Activated CD4-positive, alpha-beta T cell treated with anti-CD3 and anti-CD28 coated beads for 36 hours (primary cell): ENCODE measurements at places on chromosomes 5 and 9. TPM values are rescaled to one million over a fixed set of nuclear protein-coding genes. Genes with fewer than 3 reads are reported as not detected.

- DNase-seq = no peak
These were observed 40.6 kb downstream of the EXOC3 start for GRCh38 chr5:483434-484140.

DNA sequence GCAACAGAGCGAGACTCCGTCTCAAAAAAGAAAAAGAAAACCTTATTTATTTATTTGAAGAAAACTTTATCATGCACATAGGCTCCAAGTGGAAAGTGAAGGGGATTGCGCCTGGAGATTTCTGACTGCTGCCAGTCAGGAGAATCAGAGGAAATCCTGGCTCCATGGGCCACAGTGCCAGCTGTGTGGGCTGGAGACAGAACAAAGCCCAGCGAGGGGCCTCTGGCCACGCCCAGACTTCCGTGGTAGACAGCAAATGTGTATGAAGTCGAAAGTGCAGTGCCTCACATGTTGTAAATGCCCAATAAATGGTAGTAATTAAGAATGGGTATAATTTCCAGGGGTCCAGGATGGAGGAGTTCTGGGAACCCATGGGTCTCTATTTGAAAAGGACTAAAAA lies 75.8 kb upstream of the WWC1 start:
- no peak for DNase-seq

DNA sequence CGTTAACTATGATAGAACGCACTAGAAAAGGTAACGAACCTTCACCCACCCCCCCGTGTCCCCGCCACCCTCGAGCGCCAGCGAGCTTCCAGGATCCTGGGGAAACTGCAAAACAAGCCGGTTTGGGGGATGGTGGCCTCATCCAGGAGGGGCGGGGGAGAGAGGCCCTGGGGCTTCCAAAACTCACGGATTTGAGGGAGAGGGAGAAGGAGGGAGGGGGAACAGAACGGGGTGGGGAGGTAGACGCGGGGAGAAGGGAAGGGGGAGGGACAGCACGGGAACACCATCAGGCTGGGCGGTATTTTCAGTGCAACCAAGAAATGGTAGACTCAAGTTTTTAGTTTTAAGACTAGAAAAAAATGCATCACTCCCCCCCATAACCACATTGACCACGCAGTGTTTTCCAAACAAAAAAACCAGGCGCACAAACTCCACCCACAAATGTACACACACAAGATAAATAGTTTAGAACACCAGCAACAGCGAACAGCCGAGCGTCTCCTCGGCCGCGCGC lies 1.4 kb downstream of the NRARP start:
- no peak for DNase-seq

GRCh38 chr5:170848033-170848432 lies 13.8 kb upstream of the RANBP17 start:
- DNase-seq = no peak

- DNase-seq = no peak
These were observed 218.5 kb downstream of the TLE1 start for GRCh38 chr9:81470864-81471263.

- DNase-seq = no peak
These were observed 29.2 kb downstream of the NKD2 start for GRCh38 chr5:1037671-1038416.

Gene ZCCHC10
- total RNA-seq = 32.2 TPM

Gene VCAN
- not detected for total RNA-seq

Gene ZNF879
- 2.1 TPM for total RNA-seq

Gene CDHR2
- 0.61 TPM for total RNA-seq

Gene CKS2
- total RNA-seq = 256 TPM
